SJSA1 (cell line): ENCODE measurements at places on chromosomes 1 and 21.

GRCh38 chr1:57013522-57013921 is 47.7 kb upstream of the C8B start:
- DNase-seq: no peak

DNA sequence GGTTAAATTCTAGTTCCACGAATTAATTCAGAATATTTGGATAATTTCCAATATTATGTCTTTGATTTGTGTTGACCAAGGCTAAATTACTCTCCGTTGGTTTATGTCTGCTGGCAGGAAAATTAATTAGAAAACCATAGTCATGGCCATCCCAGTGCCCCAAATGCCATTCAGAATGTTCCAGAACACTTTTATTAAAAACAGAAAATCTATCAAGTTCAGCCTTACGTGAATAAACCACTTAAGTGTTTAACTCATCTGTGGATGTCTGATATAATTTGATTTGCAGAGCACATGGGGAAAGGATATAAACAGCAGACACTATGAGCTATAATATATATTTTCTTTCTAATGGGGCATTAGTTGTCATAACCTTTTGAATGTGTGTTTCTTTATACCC is 480.7 kb downstream of the MRPL39 start:
- DNase-seq: no peak

- DNase-seq: no peak
Observed at GRCh38 chr1:54375712-54376429, 30.3 kb downstream of the SSBP3 start.

GRCh38 chr1:217985641-217986040 is 299.5 kb upstream of the RRP15 start:
- no peak for DNase-seq

- DNase-seq: no peak
Observed at GRCh38 chr1:204232526-204232925, 18.7 kb upstream of the GOLT1A start.
